ENCODE measurements at places on chromosomes 12 and 14.

DNA sequence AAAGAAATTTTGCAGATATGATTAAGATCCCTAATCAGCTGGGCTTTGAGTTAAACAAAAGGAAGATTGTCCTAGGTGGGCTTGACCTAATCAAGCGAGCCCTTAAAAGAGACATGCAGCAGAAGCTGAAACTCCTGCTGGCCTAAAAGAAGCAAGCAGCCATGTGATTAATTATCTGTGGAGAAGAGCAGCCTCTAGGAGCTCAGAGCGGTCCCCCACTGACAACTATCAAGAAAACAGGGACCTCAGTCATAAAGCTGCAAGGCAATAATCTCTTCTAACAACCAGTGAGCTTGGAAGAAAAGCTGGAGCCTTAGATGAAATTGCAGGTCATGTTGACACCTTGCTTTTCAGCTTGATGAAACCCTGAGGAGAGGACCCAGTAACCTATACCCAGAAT is 288.9 kb upstream of the CLEC14A start:
- no peak for DNase-seq

GRCh38 chr12:26732005-26732908 is 100.7 kb downstream of the ITPR2 start:
- no peak for DNase-seq

- DNase-seq: no peak
These were observed 451.8 kb upstream of the TBX3 start for GRCh38 chr12:115135800-115136211.

GRCh38 chr12:109741286-109741969 is 27.8 kb downstream of the FAM222A start:
- DNase-seq: no peak

DNA sequence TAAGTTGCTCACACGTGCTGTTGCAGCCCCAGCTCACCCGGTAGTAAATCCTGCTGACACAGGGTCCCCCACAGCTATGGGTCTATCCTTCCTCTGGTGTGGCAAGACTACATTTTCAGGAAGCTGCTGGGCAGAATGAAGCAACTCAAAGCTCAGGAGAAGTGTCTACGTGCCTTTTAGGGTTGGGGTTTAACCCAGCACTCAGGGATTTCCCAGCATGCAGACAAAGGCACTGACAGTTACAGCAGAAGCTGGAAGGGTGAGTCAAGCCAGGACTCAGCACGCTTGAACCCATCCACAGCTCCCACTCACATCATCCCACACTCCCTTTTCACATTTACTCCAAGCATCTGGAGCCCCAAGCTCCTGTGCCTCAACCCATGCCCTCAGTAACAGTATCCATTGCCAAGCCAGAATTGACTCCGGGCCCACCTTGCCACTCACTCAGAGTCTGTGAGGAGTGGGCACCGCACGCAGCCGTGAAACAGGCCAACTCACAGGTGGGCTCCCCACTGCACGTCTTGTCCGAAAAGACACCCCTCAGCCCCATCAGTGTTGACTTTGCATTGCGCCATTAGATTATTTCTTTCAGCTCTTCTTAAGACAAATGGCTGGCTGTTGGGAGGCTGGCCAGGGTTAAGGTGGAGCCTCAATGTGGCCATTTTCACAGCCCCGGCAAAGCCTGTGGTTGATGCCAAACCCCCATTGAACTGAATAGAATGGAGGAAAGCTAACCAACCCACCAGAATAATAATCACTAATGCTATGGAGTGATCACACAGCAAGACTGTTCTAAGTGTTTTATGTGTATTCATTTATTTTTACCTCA is 59.6 kb downstream of the ZFP36L1 start:
- no peak for DNase-seq

- no peak for DNase-seq
These were observed 229.2 kb downstream of the DPF3 start for GRCh38 chr14:72664651-72665050.

- DNase-seq: no peak
These were observed 47.7 kb upstream of the ATP2A2 start for GRCh38 chr12:110233212-110233903.

- peak; percentile 28 for DNase-seq
These were observed 97.5 kb downstream of the CRACR2A start for GRCh38 chr12:3655328-3655900.

DNA sequence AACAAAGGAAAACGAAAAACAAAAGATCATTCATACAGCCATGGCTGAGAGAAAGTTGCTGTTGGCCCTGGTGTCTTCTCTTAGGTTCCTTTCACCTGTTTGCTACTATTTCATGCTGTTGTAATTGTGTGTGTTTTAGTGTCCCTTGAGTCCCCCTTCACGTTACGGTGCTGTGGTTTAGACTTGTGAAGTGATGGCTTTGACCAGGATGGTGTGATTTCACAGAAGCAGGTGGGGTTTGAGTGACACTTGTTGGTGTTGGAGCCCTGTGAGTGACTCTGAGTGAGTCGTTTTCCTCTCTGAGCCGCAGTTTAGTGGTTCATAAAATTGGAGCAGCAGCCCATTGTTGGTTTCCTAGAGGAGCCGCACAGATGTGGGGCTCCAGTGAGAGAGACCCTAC is 635.4 kb downstream of the VRK1 start:
- DNase-seq: no peak

DNA sequence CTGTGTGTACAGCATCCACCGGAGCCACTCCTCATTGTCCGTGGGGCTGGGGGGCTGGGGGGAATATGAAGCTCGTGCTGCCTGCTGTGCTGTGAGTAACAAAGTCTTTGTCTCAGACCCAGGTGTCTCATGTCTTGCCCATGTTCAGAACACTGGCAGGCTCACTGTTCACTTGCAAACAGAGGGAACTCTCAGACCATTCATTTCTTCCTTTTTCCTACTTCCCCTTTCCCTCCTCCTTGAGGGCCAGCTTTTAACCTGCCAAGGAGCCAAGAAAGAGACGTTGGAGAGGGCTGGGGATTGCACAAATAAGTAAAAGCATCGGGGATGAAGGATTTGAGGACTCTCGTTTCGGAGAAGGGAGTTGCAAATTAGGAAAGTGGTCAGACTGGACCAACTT is 21.6 kb downstream of the GPR132 start:
- no peak for DNase-seq

DNA sequence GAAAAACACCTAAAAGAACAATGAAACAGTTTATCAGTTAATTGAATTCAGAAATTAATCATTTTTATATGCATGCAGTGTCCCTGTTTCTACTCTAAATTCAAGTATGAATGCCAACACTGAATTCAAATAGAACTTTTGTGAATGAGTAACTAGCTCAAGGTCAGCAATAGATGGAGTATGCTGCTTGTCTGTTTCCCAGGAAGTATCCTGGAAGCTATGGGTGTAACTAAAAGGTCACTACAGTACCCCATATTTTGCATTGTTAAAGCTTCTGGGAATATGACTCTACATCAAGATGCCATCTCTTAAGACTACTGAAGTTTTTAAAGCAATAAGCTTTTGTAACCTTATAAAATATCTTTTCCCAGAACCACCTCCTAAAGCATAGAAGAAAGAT is 681.4 kb upstream of the FBXO33 start:
- DNase-seq: no peak

DNA sequence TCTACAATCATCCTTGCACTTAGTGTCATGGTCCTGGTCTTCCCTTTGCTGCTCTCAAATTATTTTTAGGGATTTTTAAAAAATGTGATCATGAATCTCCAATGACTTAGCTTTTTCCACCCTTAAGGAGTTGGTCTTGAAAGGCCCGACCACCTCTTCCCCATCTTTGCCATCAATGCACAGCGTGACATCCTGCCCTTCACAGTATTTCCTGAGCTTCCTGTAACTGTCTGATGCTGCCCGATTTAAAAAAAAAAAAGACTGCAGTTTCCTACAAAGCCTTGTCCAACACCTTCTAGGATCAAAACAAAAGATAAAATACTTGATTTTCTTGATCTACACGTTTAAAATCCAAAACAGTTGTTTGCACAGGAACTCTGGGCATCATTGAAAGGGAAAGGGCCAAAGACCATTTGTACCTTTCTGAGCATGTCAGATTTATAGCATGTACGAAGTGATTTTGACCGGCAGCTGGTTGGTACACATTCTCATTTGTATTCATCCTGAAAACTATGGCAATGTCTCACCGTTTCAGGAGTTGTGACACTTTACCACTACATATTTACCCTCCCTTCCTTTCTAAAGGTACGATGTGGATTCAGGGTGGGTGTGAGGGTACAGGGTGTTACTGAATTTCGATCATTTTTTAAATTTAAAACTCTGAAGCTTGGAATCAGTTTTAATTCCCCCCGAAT is 7.4 kb upstream of the ELK3 start:
- no peak for DNase-seq

DNA sequence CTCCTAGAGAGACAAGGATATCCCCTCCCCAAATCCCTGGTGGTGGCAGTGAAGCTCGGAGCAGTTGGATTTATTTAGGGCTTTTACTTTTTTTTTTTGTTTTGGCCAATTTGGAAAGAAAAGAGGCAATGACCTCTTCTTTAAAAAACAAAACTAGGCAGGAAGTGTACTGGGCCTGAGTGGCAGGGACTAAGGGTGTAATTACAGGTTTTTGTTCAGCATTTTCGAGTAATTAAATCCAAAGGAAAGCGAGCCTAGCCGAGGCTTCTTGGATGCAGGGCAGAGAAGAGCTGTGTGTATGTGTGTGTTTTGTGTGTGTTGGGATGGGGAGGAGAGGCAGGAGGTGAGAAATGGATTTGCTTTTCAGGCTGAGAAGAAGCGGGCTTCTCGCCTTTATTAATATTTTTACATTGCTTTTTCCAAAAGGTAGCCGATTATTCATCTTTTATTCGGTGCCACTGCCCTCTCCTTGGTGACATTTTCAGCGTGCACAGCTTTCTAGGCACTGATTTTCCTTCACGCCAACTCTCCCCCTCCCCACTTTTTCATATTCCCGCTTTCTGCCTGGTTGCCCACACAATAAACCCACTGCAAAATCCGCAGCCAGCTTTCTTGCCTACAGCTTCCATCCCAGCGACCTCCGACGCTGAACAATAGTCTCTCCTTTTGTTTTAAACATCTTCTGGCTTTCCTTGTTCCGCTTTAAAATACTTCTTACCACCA is 8.9 kb upstream of the IRF2BPL start:
- no peak for DNase-seq

DNA sequence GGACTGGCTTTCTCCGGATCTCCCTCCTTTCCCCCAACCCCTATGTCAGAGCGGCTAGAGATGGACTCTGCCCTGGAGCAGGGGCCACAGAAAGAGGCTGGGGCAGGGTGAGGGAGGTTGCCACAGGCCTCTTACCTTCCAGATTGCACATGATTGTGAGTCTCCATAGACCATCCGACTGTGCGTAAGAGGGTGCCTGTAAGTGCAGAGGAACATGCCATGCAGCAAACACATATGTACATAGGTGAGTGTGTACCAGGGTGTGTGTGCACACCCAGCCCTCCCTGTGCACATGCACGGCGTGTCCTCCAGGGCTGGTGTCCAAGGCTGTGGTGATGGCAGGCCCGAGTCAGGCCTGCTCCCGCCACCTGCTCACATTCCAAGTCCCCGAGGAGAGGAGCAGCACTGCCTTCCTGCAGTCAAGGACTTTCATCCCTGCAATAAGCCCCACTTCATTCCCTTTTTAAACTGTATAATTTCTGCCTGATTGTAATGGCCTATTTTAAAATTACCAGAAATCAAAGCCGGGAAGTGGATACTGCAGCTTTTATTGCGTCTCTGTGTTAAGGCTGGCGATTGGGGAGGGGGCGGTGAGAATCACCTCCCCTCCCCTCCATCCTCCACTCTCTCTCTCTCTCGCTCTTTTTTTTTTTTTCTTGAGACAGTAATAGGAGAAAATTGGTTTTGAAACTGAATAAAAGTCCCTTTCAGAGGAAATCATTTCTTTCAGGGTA is 28.5 kb downstream of the FAM222A start:
- DNase-seq: no peak

- peak; percentile 79 for DNase-seq
These were observed 8.7 kb upstream of the SPATS2 start for GRCh38 chr12:49358483-49359141.

GRCh38 chr14:102496958-102497744 is 12.4 kb downstream of the ANKRD9 start:
- DNase-seq: no peak

DNA sequence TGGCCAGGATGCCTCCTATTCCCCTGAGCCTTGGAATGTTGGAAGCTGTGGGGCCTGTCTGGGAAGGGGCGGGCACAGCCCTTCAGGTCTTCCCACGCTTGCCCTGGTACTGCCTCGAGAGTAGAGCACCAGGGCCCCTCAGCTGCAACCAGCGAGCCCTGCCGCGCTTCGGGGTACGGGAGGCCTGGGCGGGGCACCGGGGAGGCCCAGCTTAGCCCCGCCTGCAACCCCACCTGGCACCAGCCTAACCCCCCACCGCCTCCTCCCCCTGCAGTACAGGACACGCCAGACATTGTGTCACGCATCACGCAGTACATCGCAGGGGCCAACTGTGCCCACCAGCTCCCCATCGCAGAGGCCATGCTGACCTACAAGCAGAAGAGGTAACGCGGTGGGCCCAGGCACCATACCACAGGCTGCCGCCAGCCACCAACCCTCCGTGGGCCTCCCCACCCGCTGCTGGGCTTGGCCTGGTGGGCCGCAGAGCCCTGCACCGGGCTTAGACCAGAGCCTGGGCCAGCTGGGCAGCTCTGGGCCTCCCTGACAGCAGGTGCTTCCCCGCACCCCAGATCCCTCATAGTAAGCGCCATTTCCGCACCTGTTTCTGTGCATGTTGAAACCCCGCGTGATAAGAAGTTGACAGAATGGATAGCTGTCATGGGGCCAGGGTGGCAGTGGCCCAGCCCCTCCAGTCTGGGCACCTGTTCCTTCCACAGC is 13.6 kb upstream of the TEX22 start:
- DNase-seq: no peak

GRCh38 chr14:53924753-53925152 is 31.9 kb downstream of the BMP4 start:
- no peak for DNase-seq

DNA sequence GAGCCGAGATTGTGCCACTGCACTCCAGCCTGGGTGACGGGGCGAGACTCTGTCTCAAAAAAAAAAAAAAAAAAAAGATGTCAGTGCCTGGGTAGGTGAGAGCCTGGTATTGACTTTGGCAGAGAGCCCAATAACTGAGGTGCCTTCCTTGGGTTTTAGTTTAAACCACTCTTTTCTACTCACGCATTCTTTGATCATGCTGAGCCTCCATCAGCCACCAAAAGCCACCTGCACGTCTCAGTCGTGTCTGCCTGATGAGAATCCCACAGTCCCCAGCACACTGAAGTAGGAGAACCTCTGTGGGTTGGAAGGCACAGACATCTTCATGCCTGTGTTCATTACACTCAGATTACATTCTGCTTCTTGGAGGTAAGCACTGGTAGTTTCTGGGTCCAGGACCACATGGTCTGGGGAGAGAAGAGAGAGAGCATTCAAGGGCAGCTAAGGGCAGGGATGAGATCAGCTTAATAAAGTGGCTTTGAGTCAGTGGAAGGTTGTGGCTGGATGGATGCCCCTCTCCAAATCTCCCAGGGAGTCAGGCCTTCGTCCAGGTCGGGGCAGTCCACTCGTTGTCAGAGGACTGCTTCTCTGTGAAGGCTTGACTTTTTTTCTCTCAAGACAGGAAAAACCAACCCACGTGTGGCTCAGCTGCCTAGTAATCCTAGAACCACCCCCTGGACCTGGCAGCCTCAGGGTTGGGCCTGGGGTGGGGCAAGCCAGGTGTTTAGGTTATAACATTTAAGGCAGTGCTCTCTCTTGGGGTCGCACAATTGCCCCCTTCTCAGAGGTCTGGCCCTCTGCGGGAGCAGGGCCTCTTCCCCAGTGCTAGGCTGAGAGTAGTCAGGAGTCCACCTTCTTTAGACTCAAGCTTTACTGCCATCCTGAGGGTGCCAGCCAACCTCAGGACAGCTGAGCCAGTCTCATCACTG is 32.6 kb upstream of the MAX start:
- DNase-seq: no peak

Data from SK-N-DZ (cell line).